ENCODE measurements at places on chromosomes 1 and 21.

DNA sequence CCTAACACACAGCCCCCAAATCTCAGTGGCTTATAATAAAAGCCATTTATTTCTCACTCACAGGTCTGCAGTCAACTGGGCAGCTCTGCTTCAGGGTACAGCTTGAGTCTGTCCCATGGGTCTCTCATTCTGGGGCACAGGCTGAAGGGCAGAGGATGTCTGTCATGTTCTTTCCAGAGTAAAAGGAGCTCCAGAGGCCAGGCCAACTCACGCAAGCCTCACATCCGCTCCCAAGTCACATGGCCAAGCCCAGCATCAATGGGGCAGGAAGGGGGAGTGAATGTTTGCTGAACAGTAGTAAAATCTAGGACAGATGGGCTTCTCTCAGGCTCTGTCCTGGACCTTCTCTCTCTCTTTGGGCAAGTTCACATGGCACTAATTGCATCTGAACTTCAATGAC lies 7.1 kb upstream of the SSBP3 start:
- DNase-seq: peak; percentile 20

- no peak for DNase-seq
Measured at GRCh38 chr1:185720633-185721272, 13.4 kb upstream of the HMCN1 start.

- DNase-seq: no peak
Measured at GRCh38 chr21:44391345-44392091, 38.1 kb downstream of the TRPM2 start.

DNA sequence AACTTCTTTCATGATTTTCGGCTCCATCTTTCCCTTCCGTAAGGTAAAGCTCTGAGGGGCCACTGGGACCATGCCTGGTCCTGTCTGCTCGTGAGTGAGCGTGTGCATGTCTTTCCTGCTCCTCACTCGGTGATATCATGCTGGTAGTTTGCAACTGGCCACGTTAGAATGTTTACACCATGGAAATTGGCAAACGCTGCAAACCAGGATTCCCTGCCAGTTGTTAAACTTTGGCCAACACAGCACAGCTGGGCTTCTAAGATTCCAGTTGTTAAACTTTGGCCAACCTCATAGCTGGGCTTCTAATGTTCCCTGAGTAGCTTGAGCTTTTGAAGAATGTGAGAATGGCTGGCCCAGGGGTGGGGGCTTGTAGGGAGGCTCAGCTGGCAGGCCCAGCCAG lies 68.0 kb upstream of the ACTL8 start:
- DNase-seq: no peak

DNA sequence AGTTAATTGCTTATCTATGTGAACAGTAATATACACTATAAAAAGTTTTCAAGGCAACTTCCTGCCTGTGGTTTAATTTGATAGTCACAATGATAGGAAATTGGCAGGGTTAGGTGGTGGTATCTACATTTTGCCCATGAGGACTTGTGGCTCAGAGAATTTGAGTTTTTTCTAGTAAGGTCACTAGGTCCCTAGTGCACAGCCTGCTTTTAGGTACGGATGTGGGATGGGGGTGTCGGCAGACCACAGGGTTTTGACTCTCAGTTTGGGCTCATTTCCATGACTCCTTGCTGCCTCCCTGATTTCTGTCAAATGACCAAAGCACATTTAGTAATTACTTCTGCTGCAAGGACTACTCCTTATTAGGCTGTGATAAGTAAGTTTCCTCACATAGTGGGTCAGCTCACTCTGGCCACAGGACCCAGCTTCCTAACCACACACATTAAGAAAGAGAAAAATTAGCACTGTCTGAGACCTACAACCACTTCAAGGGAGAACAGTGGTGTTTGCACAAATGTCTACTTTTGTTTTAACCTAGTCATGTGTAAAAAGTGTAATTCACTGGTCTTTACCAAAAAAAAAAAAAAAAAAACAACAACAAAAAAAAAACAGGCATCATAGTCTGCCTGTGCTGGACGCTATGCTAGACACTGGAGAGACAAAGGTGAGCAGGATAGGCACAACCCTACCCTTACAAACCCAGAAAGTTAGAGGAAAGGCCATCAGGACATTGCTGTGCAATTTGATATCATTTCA lies 43.7 kb downstream of the MRPL39 start:
- DNase-seq: peak; percentile 55

DNA sequence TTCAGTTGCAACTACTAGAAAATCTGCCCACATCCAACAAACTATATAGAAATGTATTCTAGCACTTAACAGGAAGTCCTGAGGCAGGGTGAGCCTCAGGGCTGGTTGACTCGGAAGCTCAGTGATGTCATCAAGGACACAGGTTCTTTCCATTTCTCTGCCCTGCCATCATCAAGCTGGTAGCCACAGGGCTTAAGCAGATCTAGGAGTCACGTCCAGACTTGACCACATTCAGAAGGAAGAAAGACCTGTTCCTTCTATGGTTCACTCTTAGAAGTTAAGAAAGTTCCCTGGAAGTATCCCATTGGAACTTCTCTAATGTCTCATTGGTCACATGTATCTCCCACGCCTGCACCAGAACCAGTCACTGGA lies 438.1 kb downstream of the PRDM2 start:
- DNase-seq: no peak

GRCh38 chr1:162930976-162931560 lies 70.1 kb upstream of the CCDC190 start:
- no peak for DNase-seq

DNA sequence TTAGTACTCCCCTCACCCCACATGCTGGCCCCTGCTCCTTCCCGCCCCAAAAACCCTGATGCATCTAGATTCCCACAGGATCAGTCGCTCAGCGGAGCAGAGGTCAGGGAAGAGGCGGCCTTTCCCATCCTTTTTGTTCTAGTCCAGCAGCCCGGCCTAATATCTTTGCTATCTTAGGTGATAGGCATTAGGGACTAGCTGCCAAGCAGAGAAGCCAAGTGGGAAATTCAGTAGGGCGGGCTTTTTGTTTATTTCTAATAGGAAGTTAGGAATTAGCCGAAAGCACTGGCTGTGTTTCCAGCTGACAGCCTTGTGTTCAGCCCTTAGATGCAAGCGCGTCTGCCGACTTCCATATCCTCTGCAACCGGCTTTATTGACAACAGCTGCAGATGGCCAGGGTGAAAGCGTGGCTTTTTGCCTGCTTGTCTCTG lies 59.0 kb upstream of the BCAR3 start:
- DNase-seq: no peak

- DNase-seq: no peak
Measured at GRCh38 chr1:181064011-181064623, 24.4 kb upstream of the IER5 start.

GRCh38 chr1:67689267-67690017 lies 4.4 kb downstream of the GADD45A start:
- no peak for DNase-seq

- no peak for DNase-seq
Measured at GRCh38 chr1:231000639-231001038, 21.7 kb downstream of the ARV1 start.

DNA sequence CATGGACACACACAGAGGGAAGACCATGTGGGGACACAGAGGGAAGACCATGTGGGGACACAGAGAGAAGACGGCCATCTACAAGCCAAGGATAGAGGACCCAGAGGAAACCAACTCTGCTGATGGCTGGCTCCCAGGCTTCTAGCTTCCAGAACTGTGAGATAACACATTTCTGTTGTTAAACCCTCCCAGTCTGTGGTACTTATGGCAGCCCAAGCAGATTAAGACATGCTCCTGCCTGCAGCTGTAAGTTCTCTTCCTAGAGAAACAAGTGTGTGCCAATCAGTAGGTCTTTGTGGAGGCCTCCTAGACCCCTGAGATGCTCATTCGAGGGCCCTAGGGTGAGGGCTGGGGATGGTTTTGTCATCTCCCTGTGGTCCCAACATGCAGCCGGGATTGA lies 2.7 kb downstream of the AGT start:
- DNase-seq: no peak

GRCh38 chr1:13699936-13700520 lies at the start of gene PRDM2:
Gene PRDM2, plus strand, starts transcription at chr1:13700188. Its CDS starts 15,418 bp downstream, at chr1:13715606.
- peak; percentile 69 for DNase-seq

DNA sequence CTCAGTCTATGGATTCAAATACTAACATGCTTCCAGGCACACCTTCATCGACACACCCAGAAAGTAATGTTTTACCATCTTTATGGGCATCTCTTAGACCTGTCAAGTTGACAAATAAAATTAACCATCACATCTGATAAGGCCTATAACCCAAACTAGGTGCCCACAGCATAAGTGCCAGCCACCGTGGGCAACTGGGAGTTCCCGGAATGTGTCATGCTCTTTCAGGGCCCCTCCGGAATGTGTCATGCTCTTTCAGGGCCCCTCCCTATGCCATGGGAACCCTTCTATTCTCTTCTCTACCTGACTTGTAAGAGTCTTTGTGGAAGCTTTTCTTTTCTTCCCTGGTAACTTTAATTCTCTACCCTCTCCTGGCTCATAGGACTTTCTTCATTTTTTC lies 26.6 kb downstream of the KRTAP24-1 start:
- no peak for DNase-seq

- no peak for DNase-seq
Measured at GRCh38 chr1:165235777-165236291, 120.7 kb downstream of the LMX1A start.

- no peak for DNase-seq
Measured at GRCh38 chr1:156451505-156452160, 48.9 kb downstream of the MEF2D start.

DNA sequence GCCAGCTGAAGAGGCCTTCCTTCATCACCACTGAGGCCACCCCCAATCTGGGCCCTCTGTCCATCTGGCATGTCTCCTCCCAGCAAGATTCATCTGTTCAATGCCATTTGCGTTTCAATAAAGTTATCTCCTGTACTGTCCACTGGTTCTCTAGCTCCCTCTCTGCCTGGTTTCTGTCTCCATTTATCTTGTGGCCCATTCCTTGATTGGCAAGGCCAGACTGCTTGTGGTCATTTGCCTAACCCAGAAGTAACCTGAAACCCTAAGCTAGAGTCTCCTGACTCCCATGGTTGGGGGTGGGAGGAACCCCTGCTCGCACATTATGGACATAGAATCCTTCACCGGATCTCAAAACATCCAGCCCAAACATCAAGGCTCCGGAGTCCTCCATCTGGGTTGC lies 2.1 kb upstream of the IPO9 start:
- no peak for DNase-seq

DNA sequence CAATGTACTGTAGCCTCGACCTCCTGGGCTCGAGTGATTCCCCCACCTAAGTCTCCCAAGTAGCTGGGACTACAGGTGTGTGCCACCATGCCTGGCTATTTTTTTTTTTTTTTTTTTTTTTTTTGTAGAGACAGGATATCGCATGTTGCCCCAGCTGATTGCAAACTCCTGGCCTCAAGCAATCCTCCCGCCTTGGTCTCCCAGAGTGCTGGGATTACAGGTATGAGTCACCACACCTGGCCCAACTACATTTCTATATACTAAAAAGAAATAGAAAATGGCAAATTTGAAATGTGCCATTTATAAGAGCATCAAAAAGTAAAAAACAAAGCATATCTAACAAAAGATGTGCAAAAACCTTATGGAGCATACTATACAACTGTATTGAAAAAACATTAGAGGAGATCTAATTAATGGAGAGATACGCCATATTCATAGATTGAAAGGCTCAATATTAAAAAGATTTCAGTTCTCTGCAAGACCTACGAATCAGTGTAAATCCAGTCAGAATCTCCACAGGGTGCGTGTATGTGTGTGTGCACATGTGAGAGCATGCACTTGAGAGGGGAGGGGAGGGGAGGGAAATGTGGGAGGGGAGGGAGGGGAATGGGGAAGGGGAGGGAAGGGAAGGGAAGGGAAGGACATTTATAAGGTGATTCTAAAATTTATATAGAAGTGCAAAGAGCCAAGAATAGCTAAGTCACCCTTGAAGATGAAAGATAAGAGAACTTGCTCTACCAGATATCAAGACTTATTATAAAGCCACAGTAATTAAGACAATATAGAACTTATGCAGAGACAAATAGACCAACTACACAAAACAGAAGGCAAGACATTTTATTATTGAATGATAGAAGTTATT lies 15.5 kb upstream of the PADI4 start:
- DNase-seq: no peak

GRCh38 chr1:220335668-220336067 lies 63.4 kb upstream of the RAB3GAP2 start:
- DNase-seq: no peak

GRCh38 chr1:2805801-2806430 lies 4.4 kb upstream of the TTC34 start:
- no peak for DNase-seq

DNA sequence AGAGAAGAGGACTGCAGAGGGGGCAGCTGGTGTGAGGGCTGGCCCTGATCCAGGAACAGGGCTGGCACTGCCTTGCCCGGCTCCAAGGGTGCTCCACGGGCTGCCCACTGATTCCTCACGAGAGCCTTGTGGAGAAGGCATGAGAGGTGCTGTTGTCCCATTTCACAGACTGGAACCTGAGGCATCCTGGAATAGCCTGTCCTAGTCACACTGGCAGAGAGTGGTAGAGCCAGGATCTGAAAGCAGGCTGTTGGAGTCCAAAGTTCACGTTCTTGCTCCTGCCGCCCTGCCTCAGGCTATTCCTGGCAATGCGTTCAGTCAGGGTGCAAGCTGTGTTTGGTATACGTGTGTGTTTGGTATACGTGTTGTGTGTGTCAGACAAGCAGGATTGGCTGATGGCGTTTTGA lies 1.8 kb downstream of the RER1 start:
- no peak for DNase-seq

GRCh38 chr1:9510130-9510529 lies 29.1 kb upstream of the SLC25A33 start:
- DNase-seq: no peak

- DNase-seq: no peak
Measured at GRCh38 chr1:248841702-248842395, 3.8 kb downstream of the ZNF672 start.

- no peak for DNase-seq
Measured at GRCh38 chr1:210830034-210831028, 303.6 kb downstream of the KCNH1 start.

GRCh38 chr1:9655836-9656235 lies 4.3 kb downstream of the PIK3CD start:
- DNase-seq: no peak

DNA sequence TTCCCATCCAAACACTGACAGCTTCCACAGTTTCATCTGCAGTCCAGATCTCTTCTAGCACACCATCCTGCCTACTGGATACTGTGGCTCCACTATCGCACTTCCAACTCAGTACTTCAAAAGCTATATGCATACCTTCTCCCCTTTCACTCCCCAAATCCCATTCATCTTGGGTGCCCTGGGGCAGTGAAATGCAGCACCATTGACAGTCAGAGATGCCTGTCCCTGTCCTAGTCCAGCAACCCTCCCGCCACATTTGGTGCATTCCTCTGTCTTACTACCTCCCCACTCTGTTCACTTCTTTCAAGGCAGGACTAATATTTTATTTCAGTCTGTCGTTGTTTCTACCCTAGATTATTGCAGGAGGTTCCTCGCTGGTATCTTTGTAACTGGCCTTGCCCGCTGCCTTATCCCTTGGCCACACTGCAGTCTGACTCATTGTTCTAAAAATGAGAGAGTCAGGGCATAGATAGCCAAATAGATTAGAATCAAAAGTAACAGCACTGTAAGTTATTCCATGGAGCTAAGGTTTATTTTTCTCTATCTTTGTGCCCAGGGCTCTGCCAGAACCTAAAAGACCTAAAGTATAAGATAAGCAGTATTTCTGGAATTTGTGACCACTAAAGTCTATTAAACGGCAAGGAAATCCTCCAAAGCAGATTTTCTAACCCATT lies 96.7 kb downstream of the ESRRG start:
- DNase-seq: no peak

GRCh38 chr1:219427989-219428388 lies 184.9 kb downstream of the ZC3H11B start:
- no peak for DNase-seq

GRCh38 chr1:88883156-88883555 lies 8.2 kb downstream of the GTF2B start:
- no peak for DNase-seq
